A549 treated with DMSO at 1 μM for 4 hours (cell line): ENCODE measurements at places on chromosomes 3 and 15. TPM values are rescaled to one million over a fixed set of nuclear protein-coding genes. Genes with fewer than 3 reads are reported as not detected.

PLA2G4E gene
- not detected in 5 replicates for total RNA-seq

B4GALT4 gene
- 80.6 to 116 TPM (median 112 TPM) in 5 replicates for total RNA-seq

ZMYND10 gene
- 0.53 to 1.2 TPM (median 1.00 TPM) in 5 replicates for total RNA-seq

ATRIP gene
- 7.3 to 9.8 TPM (median 9.4 TPM) in 5 replicates for total RNA-seq

TNIK gene
- 2.2 to 2.9 TPM (median 2.4 TPM) in 5 replicates for total RNA-seq

CSPG5 gene
- 0.77 to 1.3 TPM (median 1.0 TPM) in 5 replicates for total RNA-seq

SCAANT1 gene
- total RNA-seq = 0.79 TPM in 1 of 5 replicates, not detected in the others

ETFA gene
- total RNA-seq = 227 to 289 TPM (median 267 TPM) in 5 replicates

DPPA4 gene
- total RNA-seq = not detected in 5 replicates

MYRIP gene
- not detected in 5 replicates for total RNA-seq

ANKRD34C gene
- total RNA-seq = not detected in 5 replicates

CLDN18 gene
- not detected in 5 replicates for total RNA-seq

GABRG3 gene
- 0.12 to 0.60 TPM (median 0.36 TPM) in 5 replicates for total RNA-seq

HTR3E gene
- total RNA-seq = not detected in 5 replicates

IQSEC1 gene
- 14.8 to 20.4 TPM (median 17.8 TPM) in 5 replicates for total RNA-seq

LIPC gene
- total RNA-seq = 0.11 to 0.16 TPM in 2 of 5 replicates, not detected in the others

RPS17 gene
- 3,736 to 4,278 TPM (median 3,919 TPM) in 5 replicates for total RNA-seq

RAD18 gene
- total RNA-seq = 12.9 to 19.3 TPM (median 15.6 TPM) in 5 replicates

CADM2 gene
- total RNA-seq = 0.12 to 0.23 TPM (median 0.17 TPM) in 4 of 5 replicates, not detected in the other

TM6SF1 gene
- total RNA-seq = 0.07 to 0.17 TPM (median 0.13 TPM) in 4 of 5 replicates, not detected in the other

GPR62 gene
- total RNA-seq = 0.06 TPM in 1 of 5 replicates, not detected in the others

SLC9A9 gene
- total RNA-seq = 0.17 to 0.48 TPM (median 0.21 TPM) in 4 of 5 replicates, not detected in the other

ANKRD63 gene
- 0.11 to 0.28 TPM (median 0.20 TPM) in 5 replicates for total RNA-seq

CCK gene
- 1.4 to 2.2 TPM (median 1.6 TPM) in 5 replicates for total RNA-seq

FILIP1L gene
- 0.05 to 0.08 TPM (median 0.07 TPM) in 4 of 5 replicates, not detected in the other for total RNA-seq

ZCWPW2 gene
- 0.08 to 0.15 TPM in 2 of 5 replicates, not detected in the others for total RNA-seq

KY gene
- 0.07 to 0.14 TPM (median 0.09 TPM) in 3 of 5 replicates, not detected in the others for total RNA-seq

GDPGP1 gene
- total RNA-seq = 6.1 to 6.9 TPM (median 6.6 TPM) in 5 replicates

GUCA1C gene
- not detected in 5 replicates for total RNA-seq

ARGFX gene
- total RNA-seq = not detected in 5 replicates

CHRNA7 gene
- total RNA-seq = 3.3 to 4.7 TPM (median 4.2 TPM) in 5 replicates

CPNE9 gene
- 0.08 to 0.33 TPM (median 0.15 TPM) in 4 of 5 replicates, not detected in the other for total RNA-seq

LYZL4 gene
- total RNA-seq = not detected in 5 replicates

CRTAP gene
- total RNA-seq = 247 to 311 TPM (median 300 TPM) in 5 replicates

DHX30 gene
- 44.0 to 50.0 TPM (median 48.0 TPM) in 5 replicates for total RNA-seq

RBPMS2 gene
- total RNA-seq = 7.5 to 9.4 TPM (median 8.4 TPM) in 5 replicates

WNT7A gene
- total RNA-seq = 0.19 to 0.24 TPM (median 0.22 TPM) in 5 replicates

C3orf20 gene
- total RNA-seq = 0.03 TPM in 2 of 5 replicates, not detected in the others

TRPM1 gene
- not detected in 5 replicates for total RNA-seq

ISG20 gene
- total RNA-seq = 38.7 to 47.1 TPM (median 41.0 TPM) in 5 replicates

BUB1B gene
- total RNA-seq = 27.7 to 33.5 TPM (median 33.0 TPM) in 5 replicates

EXD1 gene
- total RNA-seq = 0.07 TPM in 1 of 5 replicates, not detected in the others

WDR49 gene
- not detected in 5 replicates for total RNA-seq

ANKUB1 gene
- not detected in 5 replicates for total RNA-seq

RASGRF1 gene
- total RNA-seq = 0.22 to 0.55 TPM (median 0.39 TPM) in 5 replicates

NMNAT3 gene
- total RNA-seq = 1.0 to 1.9 TPM (median 1.2 TPM) in 5 replicates

MEX3B gene
- 4.6 to 6.7 TPM (median 5.4 TPM) in 5 replicates for total RNA-seq

ABHD6 gene
- 10.8 to 14.1 TPM (median 13.5 TPM) in 5 replicates for total RNA-seq

SMCO1 gene
- total RNA-seq = not detected in 5 replicates

DCBLD2 gene
- total RNA-seq = 219 to 325 TPM (median 298 TPM) in 5 replicates

DNAJA4 gene
- total RNA-seq = 0.12 TPM in 1 of 5 replicates, not detected in the others

HTR3C gene
- not detected in 5 replicates for total RNA-seq
